ENCODE measurements at places on chromosomes 16 and 17.
A peak's percentile ranks its signal among the peaks of the same experiment; 100 is the strongest.

GRCh38 chr17:38352245-38353085, 821 bp downstream of the SOCS7 start:
- DNase-seq, result peak; percentile 10

- DNase-seq, result no peak
Measured at GRCh38 chr17:63973247-63973646, 529 bp upstream of the SCN4A start.

DNA sequence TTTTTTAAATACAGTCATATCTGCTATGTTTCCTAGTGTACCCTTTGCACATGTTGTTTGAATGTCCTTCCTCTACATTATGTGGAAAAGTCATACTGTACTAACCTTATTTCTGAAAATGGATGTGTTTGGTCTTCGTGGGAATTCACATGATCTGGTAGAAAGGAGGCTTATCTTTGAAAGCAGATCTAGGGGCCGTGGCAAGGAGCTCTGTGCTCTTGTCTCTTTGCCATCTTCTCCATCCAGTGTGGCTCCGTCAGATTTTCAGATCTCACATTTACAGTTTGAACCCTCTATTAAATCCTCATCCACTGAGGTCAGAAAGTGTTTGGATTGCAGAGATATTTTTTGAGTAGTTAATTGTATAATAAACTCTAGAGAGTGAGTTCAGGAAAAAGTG, 32.9 kb downstream of the MAP2K4 start:
- DNase-seq, result peak; percentile 58

GRCh38 chr17:10295728-10296343, 77.0 kb downstream of the MYH13 start:
- DNase-seq, result peak; percentile 71

- no peak for DNase-seq
Measured at GRCh38 chr16:11562411-11562810, 24.3 kb downstream of the LITAF start.

GRCh38 chr16:11372073-11372828, 27.0 kb downstream of the RMI2 start:
- no peak for DNase-seq

- no peak for DNase-seq
Measured at GRCh38 chr17:75754378-75755204, 10.4 kb downstream of the GALK1 start.

- no peak for DNase-seq
Measured at GRCh38 chr16:23682181-23682580, 3.5 kb downstream of the PLK1 start.

GRCh38 chr17:63961355-63962212, 11.1 kb downstream of the SCN4A start:
- peak; percentile 81 for DNase-seq

- DNase-seq, result no peak
Measured at GRCh38 chr17:55677446-55677845, 45.2 kb downstream of the TMEM100 start.

DNA sequence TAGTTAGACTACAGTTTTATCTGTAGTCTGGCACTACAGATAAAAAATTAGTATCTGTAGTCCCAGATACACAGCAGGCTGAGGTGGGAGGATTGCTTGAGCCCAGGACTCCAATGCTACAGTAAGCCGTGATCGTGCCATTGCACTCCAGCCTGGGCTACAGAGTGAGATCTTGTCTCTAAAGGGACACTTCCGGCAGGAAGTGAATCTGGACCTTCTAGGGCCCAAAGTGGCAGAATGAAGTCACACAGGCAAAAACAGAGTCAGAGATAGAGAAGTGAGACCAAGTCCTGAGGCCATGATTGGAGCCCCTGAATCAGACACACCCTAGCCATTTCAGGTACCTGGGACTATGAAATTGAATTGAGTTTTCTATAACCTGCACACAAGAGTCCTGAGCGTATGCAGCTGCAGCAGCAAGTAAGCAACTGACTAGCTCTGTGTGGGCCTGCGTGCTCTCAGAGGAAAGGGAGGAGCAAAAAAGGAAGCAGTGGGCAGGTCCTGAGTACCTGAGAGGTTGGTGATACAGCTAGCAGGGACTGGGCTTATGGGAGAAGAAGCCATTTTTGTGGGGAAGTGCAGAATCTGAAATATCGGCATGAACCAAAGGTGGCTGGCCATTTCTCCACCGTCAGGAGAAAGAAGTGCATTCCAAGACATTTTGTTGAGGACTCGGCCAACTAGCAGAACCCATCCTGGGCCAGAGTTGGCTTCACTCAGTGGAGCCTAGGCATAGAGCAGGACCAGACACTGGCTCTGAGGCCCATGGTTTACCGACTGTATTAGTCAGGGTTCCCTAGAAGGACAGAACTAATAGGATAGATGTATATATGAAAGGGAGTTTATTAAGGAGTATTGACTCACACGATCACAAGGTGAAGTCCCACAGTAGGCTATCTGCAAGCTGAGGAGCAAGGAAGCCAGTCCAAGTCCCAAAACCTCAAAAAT, 27.2 kb upstream of the BRD7 start:
- peak; percentile 44 for DNase-seq

DNA sequence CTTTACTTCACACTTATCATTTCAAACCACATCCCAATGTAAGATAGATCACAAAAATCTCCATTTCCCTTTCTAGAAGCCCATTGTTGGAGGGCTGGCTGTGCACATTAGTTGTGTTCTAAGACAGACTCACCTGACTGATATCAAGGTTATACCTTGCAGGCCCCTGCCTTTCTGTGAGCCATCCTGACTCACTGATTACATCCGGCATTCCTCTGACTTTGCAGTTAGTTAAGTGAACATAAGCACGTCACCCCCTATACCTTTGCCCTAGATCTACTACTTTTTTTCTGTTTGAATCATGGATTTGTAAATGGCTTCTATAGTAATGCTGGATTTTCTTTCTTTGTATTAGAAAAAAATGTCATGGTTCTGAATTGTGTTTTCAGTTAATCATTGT, 78.3 kb downstream of the TANGO6 start:
- DNase-seq, result no peak

DNA sequence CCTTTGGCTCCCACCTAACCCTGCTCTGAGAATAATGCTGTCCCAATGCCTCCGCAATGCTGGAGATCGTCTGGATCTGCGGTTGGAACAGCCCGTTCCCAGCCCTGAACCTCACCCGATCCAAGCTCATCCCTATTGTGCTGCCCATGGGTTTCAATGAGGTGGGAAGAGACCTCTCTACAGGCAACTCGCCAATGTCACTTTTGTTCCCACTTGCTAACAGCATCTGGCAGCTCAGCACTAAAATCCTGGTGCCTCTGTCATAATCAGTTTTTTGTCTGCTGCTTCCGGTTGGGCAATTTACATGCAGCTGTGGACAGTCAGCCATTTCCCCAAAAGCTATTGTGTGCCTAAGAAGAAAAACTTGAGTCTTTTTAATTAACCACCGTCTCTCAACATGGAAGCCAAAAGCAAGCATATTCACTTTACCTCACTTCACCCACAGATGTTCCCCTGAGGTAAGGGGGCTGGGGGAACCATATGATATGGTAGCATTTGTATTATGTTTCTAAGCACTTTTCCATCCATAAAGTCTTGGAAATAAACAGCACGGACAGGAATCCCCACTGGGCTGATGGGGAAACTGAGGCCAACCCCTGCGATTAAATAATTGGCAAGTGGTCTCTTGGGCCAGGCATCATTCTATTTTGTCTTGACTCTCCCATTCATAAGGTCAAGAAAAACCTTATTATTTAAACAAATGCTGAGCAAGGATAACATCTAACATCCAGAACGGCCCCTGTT, 159.2 kb upstream of the CDH5 start:
- no peak for DNase-seq

DNA sequence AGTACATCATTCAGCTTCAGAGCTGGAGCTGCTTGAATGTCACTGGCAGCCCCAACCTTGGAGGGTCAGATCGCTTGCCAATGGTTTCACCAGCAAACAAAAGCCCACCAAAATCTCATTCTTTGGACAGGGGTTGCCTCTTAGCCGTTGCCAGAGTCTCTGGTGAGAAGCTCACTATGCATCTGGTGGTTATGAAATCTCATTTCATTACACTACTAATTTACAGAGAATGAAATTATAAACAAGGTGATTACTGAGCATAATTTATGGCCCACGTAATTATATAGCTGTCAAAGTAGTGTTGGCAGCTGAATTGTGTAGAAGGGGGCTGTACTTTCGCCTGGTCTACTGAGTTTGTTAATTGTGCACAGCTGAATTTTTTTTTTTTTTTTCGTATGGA, 688.9 kb upstream of the KIF2B start:
- DNase-seq, result no peak

DNA sequence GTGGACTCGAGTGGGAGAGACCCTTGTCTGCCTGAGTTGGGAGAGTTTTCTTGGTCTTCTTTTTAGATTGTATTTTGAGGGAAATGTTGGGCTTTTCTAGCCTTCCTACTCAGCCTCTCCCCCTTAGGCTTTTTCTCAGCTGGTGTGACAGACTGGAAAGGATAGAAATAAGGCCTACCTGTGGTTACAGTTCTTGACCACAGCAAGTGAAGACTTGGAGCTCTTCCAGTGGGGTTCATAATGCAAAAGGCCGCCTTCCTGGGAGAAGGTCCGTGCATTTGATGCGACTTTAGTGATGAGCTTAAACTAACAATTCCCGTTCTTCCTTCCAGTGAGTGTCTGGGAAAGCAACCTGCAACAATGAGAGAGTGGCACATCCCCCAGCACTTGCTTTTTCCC, 56.8 kb downstream of the B9D1 start:
- no peak for DNase-seq

GRCh38 chr16:65394281-65394680, 272.4 kb upstream of the CDH11 start:
- DNase-seq, result no peak

DNA sequence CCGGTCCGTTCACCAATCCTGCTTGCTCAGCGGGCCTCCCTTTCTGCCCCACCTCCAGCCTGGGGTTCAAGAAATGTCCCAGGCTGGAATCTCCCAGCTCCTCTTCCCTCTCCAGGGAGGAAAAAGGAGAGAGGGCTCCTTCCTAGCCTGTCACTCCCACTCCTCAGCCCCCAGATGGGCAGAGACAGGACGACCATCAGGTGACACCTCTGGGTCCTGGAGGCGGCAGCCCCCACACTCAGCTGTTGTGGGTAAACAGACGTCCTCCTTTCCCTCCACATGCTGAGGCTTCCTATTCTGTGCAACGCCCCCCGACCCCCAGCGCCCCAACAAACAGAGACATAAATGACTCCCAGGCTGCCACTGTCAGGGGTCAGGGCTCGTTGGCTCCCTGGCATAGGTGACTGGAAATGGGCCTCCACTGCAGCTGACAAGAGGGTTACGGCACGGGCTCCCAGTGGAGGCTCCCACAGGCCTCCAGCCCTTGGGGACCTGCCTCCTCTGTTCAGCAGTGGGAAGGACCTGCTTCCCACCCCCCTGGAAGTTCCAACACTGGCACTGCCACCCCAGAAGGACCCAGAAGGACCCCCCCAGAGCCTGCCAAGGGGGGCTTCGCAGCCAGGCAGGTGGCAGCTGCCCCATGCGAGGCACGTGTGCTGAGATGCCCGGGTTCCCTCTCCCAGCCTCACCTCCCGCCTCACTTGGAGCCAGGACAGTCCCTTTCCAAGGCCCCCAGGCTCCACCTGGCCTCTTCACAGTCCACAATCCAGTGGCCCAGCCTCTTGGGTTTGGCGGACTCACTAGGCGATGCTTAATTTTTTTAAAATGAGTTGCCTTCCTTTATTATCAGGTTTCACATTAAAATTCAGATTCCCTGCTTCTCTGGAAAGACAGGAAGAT, 232.3 kb downstream of the KATNIP start:
- DNase-seq, result no peak

GRCh38 chr16:23280483-23280967, 21.6 kb upstream of the SCNN1B start:
- no peak for DNase-seq

DNA sequence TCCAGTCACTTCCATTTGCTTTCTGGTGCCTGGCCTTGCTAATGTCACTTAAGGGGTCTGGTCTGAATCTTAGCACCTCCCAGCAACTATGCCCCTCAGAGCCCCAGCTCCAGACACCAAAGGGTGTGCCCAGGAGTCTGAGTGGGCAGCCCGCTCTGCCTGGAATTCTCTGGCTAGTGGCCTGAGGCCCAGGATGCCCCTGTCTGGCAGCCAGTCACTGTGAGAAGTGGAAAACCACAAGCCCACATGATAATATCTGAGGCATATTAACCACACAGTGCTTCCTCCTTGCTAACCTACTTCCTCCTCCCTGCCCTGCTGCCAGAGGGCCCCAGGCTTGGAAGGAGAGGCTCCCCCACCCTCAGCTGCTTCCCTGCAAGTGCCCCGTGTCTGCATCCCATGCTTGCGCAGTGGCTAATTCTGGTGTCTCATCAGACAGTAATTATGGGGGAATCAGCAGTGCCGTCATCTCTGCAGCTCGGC, 14.0 kb downstream of the SRCIN1 start:
- DNase-seq, result peak; percentile 45

- DNase-seq, result peak; percentile 14
Measured at GRCh38 chr17:80284631-80285030, 24.0 kb downstream of the RNF213 start.

- no peak for DNase-seq
Measured at GRCh38 chr16:78199325-78200022, 100.0 kb downstream of the WWOX start.

DNA sequence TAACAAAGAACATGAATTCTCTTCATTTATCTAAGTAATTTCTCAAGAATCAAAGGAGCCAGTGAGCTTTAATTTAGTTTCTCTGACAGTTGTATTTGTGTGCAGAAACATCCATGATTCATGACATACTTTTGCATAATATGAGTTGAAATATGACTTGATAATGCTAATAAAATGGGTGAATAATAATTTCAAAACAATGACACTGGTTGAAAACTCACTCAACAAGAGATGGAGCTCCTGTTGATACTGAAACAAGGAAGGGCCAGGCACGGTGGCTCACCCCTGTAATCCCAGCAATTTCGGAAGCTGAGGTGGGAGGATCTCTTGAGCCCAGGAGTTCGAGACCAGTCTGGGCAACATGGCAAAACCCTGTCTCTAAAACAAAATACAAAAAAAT, 147.0 kb downstream of the MAP2K6 start:
- no peak for DNase-seq

DNA sequence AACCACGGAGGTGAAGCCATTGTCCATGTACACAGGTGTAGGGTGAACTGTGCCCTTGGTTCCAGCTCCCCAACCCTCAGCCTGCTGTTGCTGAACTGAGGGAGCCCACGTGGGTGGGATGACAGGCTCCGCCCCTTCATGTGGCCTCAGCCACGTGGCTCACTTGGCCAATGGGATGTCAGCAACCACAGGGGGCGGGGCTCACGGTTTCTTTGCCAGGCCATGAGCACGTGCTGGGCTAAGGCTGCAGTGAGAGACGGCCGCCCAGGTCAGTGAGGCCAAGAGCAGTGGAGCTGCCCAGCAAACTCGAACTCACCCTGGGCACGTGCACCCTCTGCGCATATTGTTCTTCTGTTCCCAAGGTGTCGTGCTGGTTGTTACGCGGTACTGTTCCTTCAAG, 282.6 kb downstream of the IRF8 start:
- DNase-seq, result no peak

DNA sequence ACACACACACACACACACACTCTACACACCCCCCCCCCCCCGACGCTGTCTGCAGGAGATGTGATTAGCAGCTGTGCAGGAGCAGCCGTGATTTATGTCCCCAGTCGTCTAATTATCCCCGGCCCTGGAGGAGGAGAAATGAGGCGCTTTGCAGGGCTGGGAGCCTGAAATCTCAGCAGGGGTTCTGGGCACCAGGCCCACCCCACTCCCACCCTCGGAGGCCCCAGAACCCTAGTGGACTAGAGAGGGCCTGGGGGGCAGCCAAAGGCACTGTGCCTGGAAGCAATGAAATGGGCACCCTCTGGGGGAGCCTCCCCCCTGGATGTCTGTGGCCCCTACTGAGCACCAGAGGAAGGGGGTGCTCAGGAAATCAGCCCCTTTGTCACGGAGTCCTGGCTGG, 134.2 kb upstream of the CIBAR2 start:
- DNase-seq, result no peak

- no peak for DNase-seq
Measured at GRCh38 chr16:60204181-60204580, 1470.1 kb upstream of the GOT2 start.
